NK-92 treated with Interleukin-12 subunit alpha and Interleukin-12 subunit beta, amount 100 ng/mL, for 24 hours (cell line): ENCODE measurements at places on chromosomes 4 and X.

DNA sequence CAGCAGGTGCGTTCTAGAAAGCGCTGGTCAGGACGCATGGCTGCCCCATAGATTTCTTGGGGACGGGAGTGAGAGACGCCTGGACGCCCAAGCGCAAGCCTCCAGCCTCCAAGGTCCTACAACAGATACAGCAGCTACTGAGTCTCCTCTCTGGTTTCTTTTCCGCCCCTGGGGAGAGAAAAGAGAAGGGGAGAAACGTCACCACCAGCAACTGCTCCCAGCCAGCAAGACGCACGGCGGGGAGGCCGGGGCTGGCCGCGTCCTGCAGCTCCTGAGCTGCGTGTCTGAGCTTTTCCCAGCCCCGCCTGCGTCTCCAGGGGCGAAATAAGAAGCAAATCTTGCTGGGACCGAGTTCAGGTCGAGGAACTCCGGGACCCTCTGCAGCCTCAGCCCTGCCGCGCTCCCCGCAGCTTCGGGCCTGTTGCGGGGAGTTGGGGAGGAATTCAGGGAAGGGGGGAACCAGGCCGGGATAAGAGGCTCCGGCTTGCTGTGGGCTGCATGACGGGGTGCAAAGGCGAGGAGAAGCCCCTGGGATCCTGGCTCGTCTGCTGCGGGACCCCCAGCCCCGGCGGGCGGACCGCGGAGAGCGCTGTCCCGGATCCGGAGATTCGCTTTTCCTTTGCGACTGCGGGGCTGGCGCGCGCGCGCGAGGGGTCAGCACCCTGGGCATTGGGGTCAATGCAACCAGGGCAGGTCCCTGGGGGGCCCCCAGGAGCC lies 6.8 kb upstream of the SHOX start:
- DNase-seq: no peak

- DNase-seq: no peak
Measured at GRCh38 chr4:67725132-67725531, 24.2 kb upstream of the UBA6 start.

DNA sequence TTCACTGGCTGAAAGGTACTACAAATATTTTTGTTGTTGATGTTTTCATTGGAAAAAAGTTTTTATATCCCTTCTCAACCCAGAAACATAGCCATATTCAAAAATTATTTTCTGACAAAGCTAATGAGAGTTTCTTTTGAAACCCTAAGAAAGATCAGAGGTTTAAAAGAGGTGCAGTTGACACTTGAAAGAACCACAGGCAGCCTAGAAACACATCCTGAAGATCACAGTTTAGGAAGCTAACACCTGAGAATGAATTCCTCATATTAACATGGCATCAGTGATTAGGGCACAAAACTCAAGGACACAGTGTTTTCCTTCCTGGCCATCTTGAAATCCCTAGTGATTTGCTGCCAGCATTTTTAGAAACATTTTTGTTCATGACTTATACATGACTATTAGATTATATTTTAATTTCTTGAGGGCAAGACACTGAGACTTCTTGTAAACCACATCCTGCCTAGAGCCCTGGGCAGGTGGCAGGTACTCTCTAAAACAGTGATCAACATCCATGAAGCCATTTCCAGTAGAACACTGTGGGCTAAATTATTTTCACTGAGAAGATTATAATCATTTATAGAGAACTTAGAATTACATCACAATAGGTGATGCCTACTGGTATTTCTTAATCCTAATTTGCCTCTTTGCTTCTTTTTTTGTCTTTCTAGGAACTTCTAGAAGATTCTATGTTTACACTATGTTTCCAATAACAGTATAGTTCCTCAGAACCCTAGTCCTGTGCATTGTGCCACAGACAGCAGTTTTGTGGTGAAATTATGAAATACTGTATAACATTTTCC lies 80.0 kb downstream of the ARSJ start:
- no peak for DNase-seq

GRCh38 chr4:100983426-100983825 lies 363.9 kb downstream of the PPP3CA start:
- no peak for DNase-seq

DNA sequence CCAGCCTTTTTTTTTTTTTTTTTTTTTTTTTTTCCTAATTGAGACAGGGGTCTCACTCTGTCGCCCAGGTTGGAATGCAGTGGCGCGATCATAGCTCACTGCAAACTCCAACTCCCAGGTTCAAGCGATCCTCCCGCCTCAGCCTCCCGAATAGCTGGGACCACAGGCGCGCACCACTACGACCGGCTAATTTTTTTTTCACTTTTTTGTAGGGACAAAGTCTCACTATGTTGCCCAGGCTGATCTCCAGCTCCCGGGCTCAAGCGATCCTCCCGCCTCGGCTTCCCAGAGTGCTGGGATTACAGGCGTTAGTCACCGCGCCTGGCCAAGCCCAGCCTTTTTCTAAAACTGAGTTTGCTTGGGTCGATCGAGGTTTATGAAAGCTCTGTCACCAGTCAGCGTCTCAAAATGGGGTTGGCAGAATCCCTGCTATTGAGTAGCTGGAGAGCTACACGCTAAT lies 1.3 kb upstream of the OTUD5 start:
- no peak for DNase-seq

- no peak for DNase-seq
Measured at GRCh38 chr4:86442881-86443280, 83.0 kb upstream of the MAPK10 start.

GRCh38 chr4:134490863-134491262 lies 289.3 kb upstream of the PABPC4L start:
- DNase-seq: no peak

DNA sequence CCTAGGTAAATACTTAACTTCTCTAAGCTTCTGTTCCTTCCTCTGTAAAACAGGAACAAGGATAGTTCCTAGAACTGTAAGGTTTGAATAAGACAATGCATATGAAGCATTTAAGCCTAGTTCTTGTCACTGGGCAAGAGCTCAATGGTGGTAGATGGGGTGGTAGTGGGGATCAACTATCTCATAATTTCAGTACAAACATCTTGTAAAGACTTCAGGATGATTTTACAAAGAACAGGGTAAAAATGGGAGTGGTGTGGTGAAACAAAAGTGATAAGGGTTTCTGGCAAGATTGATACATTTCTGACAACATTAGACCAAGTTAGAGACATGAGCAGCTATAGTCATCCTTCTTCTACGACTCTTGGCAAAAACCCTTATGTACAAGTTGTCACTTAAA lies 137.8 kb downstream of the SCFD2 start:
- DNase-seq: no peak

DNA sequence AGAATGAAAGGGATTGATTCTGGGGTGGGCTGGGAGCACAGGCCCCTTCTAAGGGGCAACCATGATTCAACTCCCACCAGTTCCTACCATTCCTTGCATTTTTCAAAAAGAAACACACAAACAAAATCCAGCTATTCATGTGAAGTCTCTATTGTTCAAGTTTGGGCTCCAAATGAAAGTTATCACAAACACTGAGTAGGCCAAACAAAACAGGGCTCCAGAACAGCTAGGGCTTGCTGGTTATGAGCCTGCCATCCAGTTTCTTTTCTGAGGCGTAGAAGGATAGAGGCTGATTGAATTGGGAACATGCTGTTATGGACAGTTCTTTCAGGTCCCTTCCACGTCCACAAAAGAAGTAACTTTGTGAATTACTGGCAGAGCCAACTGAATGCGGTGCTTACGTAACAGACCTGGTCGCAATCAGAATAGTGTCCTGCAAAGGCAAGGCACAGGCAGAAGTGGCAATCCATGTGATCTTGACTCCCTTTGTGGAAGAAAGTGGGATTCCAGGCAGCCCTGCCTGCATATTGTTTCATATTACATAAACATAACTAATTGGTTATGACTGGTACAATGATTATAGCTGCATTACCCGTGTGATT lies 244.5 kb downstream of the SCFD2 start:
- DNase-seq: no peak

GRCh38 chrX:52574416-52575275 lies 57.8 kb upstream of the XAGE1B start:
- no peak for DNase-seq

GRCh38 chr4:168241953-168242352 lies 76.6 kb downstream of the DDX60 start:
- no peak for DNase-seq

DNA sequence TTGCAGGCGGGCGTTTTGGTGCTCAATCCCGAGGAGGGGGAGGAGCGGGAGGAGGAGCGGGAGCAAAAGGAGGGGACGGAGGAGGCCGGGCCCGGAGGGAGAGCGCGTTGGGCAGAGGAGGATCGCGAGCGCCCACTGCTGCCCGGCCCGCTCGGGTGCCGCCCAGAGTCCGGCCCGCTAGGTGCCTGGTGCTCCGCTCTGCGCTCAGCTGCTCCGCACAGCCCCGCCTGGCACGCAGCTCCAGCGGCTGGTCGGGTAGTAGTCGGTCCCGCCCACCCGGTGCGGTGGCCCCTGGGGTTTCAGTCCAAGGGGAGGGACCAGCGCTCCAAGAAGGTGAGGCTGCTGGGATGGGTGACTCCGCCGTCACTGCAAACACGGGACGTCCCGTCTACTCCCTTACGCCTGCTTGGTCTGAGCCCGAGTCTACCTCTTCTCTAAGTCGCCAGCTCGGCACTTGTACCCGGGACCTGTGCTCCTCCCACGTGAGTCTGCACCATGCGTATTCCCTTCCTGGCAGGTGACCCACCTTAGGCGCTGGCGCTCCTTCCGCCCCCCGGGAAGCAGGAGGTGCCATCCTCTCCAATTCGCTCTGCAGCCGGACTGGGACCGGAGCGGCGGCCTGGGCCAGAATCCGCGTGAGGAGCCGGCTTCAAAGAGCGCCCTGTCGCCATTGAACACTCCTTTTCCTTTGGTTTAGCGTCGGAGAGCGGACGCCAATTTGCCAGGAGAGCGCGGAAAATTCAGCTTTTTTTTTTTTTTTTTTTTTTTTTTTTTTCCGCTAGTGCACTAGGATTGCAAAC lies 405 bp upstream of the HS3ST1 start:
- DNase-seq: no peak

DNA sequence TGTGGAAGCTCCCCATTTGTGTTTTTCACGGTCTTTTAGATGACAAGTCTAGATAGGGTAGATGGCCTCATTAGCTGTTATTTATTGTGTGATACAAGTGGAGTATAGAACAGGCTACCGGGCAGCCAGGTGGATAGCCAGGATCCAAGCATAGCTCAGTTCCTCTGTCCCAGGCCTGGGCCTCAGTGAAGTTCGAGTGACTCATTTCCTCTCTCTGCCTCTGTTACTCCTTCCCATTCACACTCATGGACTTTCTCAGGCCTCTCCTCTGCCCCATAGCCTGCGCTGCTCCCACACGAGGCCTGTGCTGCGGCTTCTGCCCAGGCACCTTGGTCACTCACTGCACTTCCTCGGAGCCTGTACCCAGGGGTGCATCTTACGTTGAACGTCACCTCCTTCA lies 54.5 kb downstream of the TENM3 start:
- DNase-seq: no peak

DNA sequence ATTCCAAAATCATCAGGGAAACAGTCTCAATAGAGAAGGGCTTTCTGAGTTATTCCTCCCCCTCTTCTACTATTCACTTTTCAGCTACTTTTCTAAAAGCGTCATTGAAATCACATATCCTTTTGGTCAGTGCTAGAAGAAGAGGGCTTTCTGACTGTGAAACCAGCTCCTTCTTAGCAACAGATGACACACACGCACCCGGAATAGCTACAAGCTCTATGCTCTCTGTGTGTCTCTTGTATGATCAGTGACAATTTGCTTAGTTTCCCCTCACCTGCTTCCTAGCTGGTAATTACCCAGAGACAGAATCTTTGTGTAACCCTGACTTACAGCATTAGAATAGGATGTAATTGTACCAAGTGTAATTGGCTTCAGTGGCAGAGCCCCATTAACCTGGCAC lies 268.1 kb upstream of the SLITRK2 start:
- no peak for DNase-seq

DNA sequence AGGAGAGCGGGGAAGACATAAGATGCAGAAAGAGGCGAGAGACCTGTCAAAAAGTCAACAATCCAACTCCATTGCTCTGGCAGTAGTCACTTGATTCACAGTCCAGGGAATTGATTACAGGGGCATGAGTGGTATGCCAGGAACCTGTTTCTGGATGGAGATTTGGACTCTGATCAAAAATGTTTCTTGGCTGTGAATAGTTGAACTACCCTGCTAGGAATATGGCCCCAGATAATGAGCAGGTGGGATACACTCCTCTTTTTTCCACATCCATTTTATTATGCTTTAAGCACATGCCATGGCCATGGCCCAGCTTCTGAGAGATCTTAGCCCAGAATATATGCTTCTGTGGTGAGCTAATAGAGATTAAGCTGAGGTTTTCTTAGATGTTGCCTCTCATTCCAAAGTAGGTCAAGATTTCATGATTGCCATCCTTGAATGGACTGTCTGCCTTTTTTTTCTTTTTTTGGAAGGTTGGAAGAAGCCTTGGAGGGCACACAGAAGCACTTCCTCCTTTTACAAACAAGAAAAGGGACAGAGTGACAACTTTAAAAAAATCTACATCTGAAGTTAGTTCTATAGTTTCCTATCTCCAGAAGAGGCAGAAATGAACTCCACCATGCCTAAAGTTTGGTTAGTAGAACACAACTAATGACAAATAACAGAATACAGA lies 121.9 kb downstream of the KIT start:
- no peak for DNase-seq

DNA sequence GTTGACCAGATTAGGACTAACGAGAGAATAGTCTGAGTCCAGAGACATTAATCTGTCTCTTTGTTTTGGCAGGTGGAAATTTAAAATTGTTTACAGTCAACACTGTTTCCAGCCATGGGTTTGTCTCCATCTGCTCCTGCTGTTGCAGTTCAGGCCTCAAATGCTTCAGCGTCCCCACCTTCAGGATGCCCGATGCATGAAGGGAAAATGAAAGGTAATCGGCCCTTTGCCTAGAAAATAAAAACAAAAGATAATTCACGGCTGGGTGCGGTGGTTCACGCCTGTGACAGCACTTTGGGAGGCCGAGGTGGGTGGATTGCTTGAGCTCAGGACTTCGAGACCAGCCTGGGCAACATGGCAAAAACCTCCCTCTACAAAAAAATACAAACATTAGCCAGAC lies 815 bp downstream of the HCCS start:
- no peak for DNase-seq

- no peak for DNase-seq
Measured at GRCh38 chr4:17797808-17798207, 12.7 kb downstream of the DCAF16 start.

DNA sequence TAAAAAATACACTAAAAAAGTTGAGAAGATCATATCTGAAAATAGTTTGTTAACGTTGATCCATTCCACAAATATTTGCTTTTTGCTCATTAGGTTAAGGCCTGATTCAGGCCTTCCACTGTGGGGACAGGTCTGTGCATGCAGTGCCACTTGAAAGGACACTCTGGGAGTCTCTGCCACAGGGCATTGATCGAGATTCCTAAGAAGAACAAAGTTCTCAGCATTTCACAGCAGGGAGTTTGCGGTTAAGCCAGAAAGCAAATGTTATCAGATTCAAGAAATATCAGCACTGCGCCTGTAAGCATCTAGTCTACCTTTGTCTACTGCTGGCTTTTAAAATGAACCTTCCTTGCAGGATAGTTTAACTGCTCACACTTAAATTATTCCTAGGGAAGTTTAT lies 62.2 kb upstream of the TNIP3 start:
- DNase-seq: no peak

DNA sequence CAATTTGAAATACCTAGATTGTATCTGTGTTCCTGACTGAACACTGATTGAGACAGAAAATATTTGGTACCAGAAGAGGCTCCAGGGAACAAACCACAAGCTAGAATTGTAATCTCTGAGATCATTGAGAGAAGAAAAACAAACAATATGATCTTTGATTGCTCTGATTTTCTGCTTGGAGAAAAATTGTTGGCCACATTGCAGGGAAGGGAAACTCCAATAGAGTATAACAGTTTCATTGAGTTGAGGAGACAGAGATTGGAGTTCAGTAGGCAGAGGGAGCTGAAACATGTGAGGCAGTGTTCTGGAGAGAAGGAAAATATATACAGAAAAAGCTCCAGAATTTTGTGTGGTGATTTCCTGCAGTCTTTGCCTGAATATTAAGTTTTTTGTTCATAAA lies 158.2 kb downstream of the C4orf33 start:
- no peak for DNase-seq
